ENCODE measurements at places on chromosomes 16 and 17. TPM values are rescaled to one million over a fixed set of nuclear protein-coding genes. Genes with fewer than 3 reads are reported as not detected.

The CHST4 gene
- total RNA-seq, result not detected

The KRTAP4-2 gene
- total RNA-seq, result not detected

The CACNG3 gene
- total RNA-seq, result not detected

The KRT25 gene
- total RNA-seq, result not detected

The HSF4 gene
- total RNA-seq, result 0.13 TPM

The GAS2L2 gene
- not detected for total RNA-seq

The TAF15 gene
- total RNA-seq, result 40.4 TPM

The TPSAB1 gene
- not detected for total RNA-seq

The SLC5A11 gene
- total RNA-seq, result not detected

The TBC1D3K gene
- not detected for total RNA-seq

The CPNE7 gene
- 20.0 TPM for total RNA-seq

The KRTAP1-5 gene
- 10.1 TPM for total RNA-seq

The TP53TG3C gene
- total RNA-seq, result not detected

The TLCD3B gene
- total RNA-seq, result not detected

The KCNG4 gene
- not detected for total RNA-seq

The ALOX12 gene
- total RNA-seq, result not detected

The VMP1 gene
- 127 TPM for total RNA-seq

The SYT17 gene
- total RNA-seq, result 3.7 TPM

The HGS gene
- total RNA-seq, result 72.2 TPM

The FNDC8 gene
- total RNA-seq, result not detected

The CD68 gene
- 37.4 TPM for total RNA-seq

The CTRB2 gene
- total RNA-seq, result not detected

The DNAI2 gene
- not detected for total RNA-seq

All from epithelial cell of alveolus of lung (primary cell).